ENCODE measurements at places on chromosomes 1 and 21.

- DNase-seq: peak; percentile 35
These were observed 614.3 kb upstream of the ADAMTS5 start for GRCh38 chr21:27581168-27581567.

DNA sequence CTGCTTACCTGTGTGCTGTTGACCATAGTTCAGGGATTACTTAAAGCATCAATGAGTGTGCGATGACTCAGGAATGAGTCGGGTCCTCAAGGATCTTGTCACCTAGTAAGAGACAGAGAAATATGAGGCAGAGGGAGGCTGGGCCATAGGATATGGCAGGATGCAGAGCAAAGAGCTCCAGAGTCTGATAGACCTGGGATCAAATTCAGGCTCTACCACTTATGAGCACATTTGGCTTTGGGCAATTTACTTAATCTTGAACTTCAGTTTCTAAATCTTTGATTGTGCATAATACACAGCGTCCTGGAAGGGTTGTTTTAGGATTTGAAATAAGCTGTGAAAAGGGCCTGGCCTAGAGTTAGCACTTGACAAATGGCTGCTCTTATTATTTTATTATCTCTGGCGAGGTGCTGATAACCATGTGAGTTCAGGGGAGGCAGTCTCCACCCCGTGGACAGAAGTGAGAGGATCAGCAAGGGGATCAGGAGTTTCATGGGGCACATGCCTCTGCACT lies 94.5 kb downstream of the ROR1 start:
- no peak for DNase-seq

DNA sequence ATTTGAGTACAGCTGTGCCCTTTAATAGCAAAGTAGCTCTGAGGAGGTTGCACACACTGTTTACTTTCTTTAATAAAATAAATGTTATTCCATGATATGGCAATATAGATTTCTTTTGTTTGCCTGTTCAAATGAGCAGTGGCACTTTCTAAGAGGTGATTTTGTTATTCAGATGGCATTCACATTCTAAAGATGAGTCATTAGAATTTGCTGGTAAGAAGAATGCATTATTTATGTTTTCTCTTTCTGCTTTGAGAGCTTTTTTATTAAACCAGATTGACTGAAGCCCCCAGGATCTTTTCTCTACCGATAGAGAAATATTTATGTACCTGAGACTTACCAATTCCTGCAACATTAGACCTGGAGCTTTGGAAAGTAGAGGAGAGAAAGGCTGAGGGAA lies 11.2 kb upstream of the LEPR start:
- DNase-seq: no peak

DNA sequence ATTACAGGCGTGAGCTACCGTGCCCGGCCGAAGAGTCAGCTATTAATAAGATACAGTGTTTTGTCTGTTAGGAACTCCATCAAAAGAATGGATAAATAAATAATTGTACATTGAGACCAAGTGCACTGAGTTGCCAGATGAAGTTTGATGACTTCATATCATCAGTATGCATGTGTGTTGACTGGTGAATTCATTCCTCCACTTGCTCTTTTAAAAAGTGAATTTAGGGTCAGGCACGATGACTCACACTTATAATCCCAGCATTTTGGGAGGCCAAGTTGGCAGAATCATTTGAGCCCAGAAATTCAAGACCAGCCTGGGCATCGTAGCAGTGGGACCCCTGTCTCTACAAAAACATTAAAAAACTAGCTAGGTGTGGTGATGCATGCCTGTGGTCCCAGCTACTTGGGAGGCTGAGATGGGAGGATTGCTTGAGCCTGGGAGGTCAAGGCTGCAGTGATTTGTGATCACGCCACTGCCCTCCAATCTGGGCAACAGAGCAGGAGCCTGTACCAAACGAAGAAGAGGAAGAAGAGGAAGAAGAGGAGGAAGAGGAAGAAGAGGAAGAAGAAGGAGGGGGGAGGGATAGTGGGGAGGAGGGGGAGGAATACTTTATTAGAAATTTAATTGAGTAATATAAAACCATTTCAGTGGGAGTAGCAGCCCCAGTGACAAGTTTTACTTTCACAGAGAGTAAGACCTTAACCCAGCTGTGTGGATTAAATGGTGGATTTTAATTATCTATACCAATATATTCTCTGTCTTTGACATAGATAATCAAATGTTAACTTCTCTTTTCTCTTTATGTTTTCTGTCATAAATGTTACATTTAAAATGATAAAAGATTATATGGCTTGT lies 74.9 kb downstream of the CCDC18 start:
- no peak for DNase-seq

- no peak for DNase-seq
These were observed 95.3 kb upstream of the DPH5 start for GRCh38 chr1:101120868-101121267.

DNA sequence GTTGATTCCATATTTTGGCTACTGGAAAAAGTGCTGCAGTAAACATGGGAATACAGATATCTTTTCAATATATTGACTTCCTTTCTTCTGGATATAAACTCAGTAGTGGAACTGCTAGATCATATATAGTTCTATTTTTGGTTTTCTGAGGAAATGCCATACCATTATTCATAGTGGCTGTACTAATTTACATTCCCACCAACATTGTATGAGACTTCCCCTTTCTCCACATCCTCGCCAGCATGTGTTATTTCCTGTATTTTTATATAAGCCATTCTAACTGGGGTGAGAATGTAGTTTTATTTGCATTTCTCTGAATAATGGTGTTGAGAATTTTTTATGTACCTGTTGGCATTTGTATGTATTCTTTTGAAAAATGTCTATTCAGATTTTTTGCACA lies 385.2 kb downstream of the NUF2 start:
- no peak for DNase-seq

DNA sequence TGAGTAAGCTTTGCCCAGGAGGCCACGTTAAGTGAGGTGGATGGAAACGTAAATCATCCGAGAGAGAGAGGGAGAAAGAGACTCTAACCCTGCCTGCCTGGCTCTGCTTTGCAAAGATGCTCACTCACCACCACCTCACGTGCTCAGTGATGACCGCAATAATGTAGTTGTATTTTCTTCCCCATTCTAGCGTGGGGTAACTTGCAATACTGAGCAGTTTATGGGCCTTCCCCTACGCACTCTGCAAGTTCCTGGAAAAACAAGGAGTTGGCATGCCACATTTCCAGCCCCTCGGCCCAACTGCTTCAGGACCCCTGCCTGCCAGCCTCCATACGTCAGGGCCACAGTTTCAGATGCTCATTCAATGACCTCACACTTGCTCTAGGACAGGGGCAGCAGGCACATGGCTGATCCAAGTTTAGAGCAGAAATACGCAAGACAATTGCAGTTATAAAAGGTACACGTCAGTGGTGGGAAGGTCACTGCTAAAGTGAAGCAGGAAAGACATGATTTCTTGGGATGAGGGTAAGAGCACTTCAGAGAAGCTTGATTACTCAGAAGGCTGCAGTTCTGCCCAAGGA lies 112.5 kb upstream of the RAB4A start:
- no peak for DNase-seq

DNA sequence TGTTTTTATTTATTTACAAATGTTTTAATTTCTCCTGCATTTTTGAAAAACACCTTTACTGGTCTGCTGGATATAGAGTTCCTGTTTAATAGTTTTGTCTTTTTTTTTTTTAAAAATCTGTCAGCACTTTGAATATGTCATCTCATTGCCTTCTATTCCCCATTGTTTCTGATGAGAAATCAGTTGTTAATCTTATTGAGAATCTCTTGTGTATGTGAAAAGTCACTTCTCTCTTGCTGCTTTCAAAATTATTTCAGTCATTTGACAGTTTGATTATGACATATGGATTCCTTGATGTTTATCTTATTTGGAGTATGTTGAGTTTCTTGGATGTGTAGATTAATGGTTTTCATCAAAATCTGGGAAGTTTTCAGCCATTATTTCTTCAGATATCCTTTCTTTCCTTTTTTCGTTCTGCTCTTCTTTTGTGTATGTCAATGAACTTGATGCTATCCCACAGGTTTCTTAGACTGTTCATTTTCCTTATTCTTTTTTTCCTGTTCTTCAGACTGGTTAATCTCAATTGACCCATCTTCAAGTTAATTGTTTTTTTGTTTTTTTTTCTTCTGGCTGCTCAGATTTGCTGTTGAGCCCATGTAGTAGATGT lies 51.2 kb upstream of the CCDC190 start:
- no peak for DNase-seq

- DNase-seq: no peak
These were observed 24.8 kb upstream of the EPS15 start for GRCh38 chr1:51543858-51544257.

GRCh38 chr1:222665964-222666363 lies 46.3 kb downstream of the AIDA start:
- DNase-seq: no peak

GRCh38 chr1:5944154-5944842 lies 47.9 kb downstream of the NPHP4 start:
- DNase-seq: no peak

DNA sequence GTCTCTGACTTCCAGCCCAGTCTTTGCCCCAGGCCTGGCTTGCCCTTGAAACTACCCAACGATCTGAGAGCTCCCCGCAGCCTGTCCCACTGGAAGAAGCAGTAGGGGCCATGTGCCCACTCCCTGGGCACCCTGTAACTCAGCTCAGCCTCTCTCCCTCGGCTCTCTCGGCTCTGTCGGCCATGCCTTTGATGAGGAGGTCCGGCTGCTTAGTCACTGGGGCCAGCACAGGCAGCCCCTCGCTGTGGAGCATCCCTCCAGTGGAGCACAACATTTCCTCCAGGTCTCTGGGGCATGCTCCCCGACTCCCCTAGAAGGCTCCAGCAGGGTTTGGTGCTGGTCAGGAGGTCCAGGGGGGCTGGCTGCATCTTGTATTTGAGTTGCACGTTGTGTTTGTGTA lies 83.3 kb upstream of the DISP3 start:
- DNase-seq: no peak

DNA sequence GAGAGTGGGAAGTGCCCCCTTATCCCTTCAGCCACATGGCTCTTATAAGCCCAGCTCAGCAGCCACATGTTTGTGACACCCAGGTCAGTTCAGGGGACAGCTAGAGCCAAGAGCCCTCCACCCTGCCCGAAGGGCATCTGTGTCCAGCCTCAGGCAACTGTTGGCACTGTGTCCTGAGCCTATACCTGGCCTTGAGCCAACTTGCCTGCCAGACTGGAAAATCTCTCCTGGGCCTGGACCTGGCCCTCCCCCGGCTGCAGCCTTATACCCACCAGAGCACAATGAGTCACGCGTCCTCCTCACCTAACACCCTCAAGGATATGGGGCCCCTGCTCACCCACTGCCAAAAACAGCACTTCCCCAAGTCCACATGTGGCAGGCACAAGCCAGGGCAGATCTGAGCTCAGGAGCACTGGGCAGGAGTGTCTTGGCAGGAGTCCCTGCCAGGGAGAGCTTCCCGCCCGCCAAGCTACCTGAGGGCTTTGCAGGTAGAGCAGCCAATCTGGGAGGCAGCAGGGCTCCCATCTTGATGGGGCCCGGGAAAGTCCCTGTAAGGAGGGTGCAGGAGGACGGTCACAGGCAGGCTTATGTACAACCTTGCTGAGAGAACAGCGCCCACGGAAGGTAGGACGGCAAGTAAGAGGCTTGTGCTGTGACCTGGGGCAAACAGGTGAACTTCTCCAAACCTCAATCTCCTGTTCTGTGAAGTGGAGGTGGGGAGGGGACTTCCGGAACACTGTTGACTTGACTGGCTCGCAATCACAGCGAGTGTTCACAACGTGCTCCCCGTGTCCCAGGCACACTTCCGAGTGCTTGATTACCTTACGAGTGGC lies 19.8 kb upstream of the HSPG2 start:
- no peak for DNase-seq

DNA sequence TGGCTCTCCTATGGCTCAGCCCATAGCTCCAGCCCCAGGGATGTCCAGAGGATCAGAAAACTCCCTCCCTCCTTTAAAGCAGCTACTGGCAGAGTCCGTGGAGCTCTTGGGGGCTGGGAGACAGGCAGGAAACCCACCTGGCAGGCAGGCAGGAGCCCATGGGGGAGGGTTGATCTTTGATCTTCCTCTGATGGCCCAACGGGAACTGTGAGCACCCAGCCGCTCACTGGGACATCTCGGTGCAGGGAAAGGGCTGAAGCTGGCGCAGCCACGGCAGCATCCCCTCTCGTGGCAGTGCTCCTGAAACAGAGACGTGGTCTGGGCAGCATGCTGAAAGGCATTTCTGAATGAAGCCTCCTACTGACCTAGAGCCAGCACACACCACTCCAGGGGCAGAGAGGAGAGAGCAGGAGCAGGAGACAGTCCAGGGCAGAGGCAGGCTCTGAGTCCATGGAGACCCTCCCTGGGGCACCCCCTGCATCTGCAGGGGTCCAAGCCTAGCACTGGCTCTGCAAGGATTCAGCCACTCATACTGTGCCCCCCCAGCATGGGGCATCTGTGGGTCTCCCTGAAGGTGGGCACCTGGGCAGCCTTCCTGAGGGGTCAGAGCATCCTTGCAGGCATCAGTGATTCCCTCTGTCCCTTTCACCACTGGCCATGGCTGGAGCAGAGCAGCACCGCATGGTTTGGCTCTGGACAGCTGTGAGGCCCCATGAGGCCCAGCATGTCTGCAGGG lies 4.9 kb upstream of the SLX9 start:
- DNase-seq: no peak

DNA sequence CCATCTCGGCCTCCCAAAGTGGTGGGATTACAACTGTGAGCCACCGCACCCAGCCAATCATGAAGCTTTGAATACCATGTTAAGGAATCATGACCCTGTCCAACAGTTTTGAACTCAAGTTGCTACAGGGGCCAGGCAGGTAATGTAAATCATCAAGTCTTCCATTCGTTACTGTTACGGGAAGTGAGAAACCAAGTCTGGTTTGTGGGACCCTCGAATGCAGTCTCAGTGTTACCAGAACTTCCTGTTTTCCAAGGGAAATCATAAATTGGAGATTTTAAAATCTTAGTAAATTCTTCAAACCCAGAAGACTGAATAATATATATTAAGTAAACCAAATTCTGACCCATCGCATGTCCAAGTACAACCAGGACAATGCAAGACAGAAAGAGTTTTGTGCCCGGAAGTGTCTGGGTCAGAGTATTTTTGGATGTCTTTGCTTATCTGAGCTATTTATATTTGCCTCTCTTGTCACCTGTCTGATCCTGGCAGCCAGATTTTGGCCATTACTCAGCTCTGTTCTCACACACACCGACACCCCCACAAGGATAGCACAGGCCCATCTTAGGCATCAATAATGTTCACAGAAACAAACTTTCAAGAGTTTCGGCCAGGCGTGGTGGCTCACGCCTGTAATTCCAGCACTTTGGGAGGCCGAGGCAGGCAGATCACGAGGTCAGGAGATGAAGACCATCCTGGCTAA lies 8.8 kb downstream of the ATP5IF1 start:
- DNase-seq: no peak

- DNase-seq: no peak
These were observed 4.0 kb upstream of the CSF3R start for GRCh38 chr1:36486439-36487335.

DNA sequence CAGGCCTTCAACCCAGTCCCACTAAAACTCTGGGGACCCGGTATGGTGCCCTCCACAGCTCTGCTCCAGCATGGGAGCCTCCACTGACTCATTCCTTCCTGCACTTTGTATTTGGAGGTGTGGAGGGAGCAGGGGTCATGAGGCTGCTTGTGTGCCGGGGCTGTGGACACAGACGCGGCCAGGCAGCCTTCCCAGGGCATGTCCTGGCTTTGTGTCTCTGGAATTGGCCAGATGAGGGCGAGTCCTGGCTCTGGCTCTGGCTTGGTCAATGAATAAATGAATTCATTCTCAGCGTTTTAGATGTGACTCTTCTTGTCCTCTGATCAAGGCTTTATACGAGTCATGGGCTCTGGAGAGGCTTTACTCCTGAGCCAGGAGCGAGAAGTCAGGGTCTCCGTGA lies 19.1 kb downstream of the AJAP1 start:
- no peak for DNase-seq

- peak; percentile 54 for DNase-seq
These were observed 11.1 kb upstream of the SLC30A1 start for GRCh38 chr1:211589782-211590721.

- peak; percentile 44 for DNase-seq
These were observed 14.6 kb downstream of the RIPK4 start for GRCh38 chr21:41752231-41752681.
